ENCODE measurements at places on chromosomes 16 and 17. TPM values are rescaled to one million over a fixed set of nuclear protein-coding genes. Genes with fewer than 3 reads are reported as not detected.

SEPTIN1 gene
- 173 TPM for total RNA-seq

CIBAR2 gene
- total RNA-seq: not detected

EMC8 gene
- total RNA-seq: 36.1 TPM

EVI2B gene
- total RNA-seq: 13.0 TPM

SOST gene
- total RNA-seq: not detected

DNA sequence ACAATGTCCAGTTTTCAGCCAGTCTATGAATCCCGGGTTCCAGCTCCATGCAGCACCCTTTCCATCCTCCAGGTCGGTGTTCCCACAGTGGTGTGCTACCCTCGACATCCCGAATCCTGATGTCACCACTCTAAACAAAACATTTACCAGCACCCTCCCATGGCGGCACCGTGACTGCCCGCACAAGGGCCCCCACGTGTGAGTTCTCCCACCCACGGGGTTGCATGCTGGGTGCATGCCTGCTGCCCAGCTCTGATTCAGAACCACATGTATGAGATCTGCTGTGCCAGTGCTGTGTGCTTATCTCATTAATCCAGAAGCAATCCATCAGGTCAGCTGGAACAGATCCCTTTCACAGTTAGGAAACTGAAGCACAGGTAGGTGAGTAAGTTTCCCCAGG is 57.4 kb downstream of the C16orf78 start:
- no peak for DNase-seq

GRCh38 chr16:49399594-49400364 is 26.2 kb downstream of the C16orf78 start:
- DNase-seq: no peak

- no peak for DNase-seq
These were observed 16.4 kb downstream of the TELO2 start for GRCh38 chr16:1509307-1510221.

DNA sequence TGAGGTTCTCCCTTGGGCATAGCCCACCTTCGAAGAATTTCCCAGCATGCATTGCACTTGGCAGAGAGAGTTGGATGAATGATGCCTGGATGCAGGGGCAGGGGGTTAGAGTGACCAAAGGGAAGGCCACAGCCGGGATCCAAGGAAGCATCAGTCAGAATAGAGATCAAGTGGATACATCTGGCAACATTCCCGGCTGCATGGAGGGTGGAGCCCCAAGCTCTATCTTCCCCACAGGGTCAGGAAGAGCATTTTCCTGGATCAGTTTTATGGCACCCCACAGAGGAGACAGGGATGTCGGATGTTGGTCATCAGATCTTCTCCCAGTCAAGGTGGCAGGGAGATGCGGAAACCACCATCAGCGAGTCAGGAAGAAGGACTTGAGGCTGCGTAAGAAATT is 13.0 kb downstream of the PIRT start:
- DNase-seq: no peak

All from activated T-helper 2 cell treated with anti-CD3 and anti-CD28 coated beads, Interferon-gamma antibody, Interleukin-2, Interleukin-4, amounts not matched to agents 10 μg/mL and 5 μg/mL and 100 μg/mL, durations not matched to agents 14 hours and 24 hours and 36 hours (primary cell).